ENCODE measurements at places on chromosomes 1 and 21.
A peak's percentile ranks its signal among the peaks of the same experiment; 100 is the strongest.

GRCh38 chr1:207941665-207942064 lies 30.7 kb upstream of the CD34 start:
- no peak for DNase-seq

- DNase-seq, result peak; percentile 24
These were observed 95.9 kb downstream of the PTPRU start for GRCh38 chr1:29332204-29332603.

GRCh38 chr1:172941471-172941870 lies 109.3 kb downstream of the TNFSF18 start:
- no peak for DNase-seq

DNA sequence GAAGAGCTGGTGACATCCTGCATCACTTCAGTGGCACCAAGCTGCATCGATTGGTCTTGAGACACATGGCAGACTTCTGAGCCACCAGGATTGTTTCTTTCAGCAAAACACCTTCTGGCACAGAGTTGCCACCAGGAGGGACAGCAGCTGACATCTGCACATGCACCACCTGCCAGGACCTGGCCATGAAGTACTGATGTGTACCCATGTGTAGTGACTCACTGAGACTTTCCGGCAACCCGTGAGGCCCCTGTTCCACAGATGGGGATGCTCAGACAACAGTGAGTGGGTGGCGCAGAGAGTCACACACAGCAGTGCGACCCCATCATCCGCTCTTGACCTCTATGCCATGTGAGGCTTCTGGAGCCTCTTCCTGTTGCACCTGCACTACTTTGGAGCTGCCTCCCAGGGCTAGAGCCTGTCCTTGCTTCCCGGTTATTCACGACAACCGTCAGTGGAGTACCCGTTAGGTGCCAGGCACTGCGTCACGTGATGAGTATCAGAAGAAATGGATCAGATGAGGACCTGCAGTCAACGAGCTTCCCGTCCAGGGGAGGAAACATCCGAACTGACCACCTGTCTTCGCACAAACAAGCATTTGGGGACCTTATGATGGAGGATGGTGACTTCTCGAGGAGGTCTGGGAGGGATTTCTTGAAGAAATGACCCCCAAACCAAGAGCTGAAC lies 80.5 kb upstream of the VAMP3 start:
- DNase-seq, result no peak

- DNase-seq, result no peak
These were observed 10.4 kb downstream of the RNF19B start for GRCh38 chr1:32954168-32954567.

GRCh38 chr1:220528679-220529501 lies 954 bp downstream of the MARK1 start:
- DNase-seq, result no peak
